ENCODE measurements at places on chromosomes 6 and 20. TPM values are rescaled to one million over a fixed set of nuclear protein-coding genes. Genes with fewer than 3 reads are reported as not detected.
A peak's percentile ranks its signal among the peaks of the same experiment; 100 is the strongest.

- DNase-seq = no peak
Observed at GRCh38 chr6:68013780-68014515, 621.1 kb upstream of the ADGRB3 start.

- no peak for DNase-seq
Observed at GRCh38 chr6:167755461-167755860, 71.2 kb upstream of the AFDN start.

- peak; percentile 25 for DNase-seq
Observed at GRCh38 chr6:34934516-34934915, 45.5 kb downstream of the ANKS1A start.

- DNase-seq = no peak
Observed at GRCh38 chr6:159104931-159105330, 60.1 kb upstream of the TAGAP start.

GRCh38 chr6:33114406-33114805, 38.6 kb downstream of the HLA-DPB1 start:
- no peak for DNase-seq

SLC32A1 gene
- not detected for total RNA-seq

Data from G401 (cell line).